ENCODE measurements at places on chromosomes 1 and 21. TPM values are rescaled to one million over a fixed set of nuclear protein-coding genes. Genes with fewer than 3 reads are reported as not detected.

The DNAJB4 gene
- total RNA-seq, result 191 TPM

The KRTAP19-3 gene
- not detected for total RNA-seq

The PPIAL4G gene
- not detected for total RNA-seq

The S100A4 gene
- total RNA-seq, result 35.9 TPM

The KCNAB2 gene
- 1.4 TPM for total RNA-seq

The VWA5B1 gene
- not detected for total RNA-seq

The NTRK1 gene
- not detected for total RNA-seq

The NBPF4 gene
- total RNA-seq, result not detected

The SAMSN1 gene
- 0.13 TPM for total RNA-seq

The CLIC6 gene
- total RNA-seq, result not detected

The TMEM81 gene
- total RNA-seq, result 1.1 TPM

The CSF3R gene
- total RNA-seq, result not detected

The ANKRD13C gene
- total RNA-seq, result 18.7 TPM

The PTP4A2 gene
- 192 TPM for total RNA-seq

The NECTIN4 gene
- under 0.01 TPM for total RNA-seq

The PTPRU gene
- total RNA-seq, result 2.4 TPM

The BARHL2 gene
- total RNA-seq, result not detected

The MTMR11 gene
- total RNA-seq, result 0.64 TPM

The XKR8 gene
- 7.0 TPM for total RNA-seq

The ECM1 gene
- under 0.01 TPM for total RNA-seq

The ACKR1 gene
- total RNA-seq, result not detected

The DCDC2B gene
- total RNA-seq, result not detected

The SPRR4 gene
- not detected for total RNA-seq

The SIPA1L2 gene
- 11.8 TPM for total RNA-seq

The LRRC38 gene
- 0.13 TPM for total RNA-seq

The CR1L gene
- not detected for total RNA-seq

The QSOX1 gene
- total RNA-seq, result 47.9 TPM

The RASAL2 gene
- 12.6 TPM for total RNA-seq

The NR5A2 gene
- 4.9 TPM for total RNA-seq

The KIF21B gene
- total RNA-seq, result 1.9 TPM

The RYR2 gene
- total RNA-seq, result 0.26 TPM

The TTC24 gene
- total RNA-seq, result not detected

The ABCG1 gene
- 141 TPM for total RNA-seq

All from dermis microvascular lymphatic vessel endothelial cell (primary cell).